ENCODE measurements at places on chromosomes 13 and 19. TPM values are rescaled to one million over a fixed set of nuclear protein-coding genes. Genes with fewer than 3 reads are reported as not detected.

The APLP1 gene
- 20.4 TPM for total RNA-seq

The SYDE1 gene
- total RNA-seq = 104 TPM

The LRRC63 gene
- not detected for total RNA-seq

- no peak for DNase-seq
Measured at GRCh38 chr13:113176280-113176679, 17.8 kb downstream of the PROZ start.

GRCh38 chr13:27654816-27655215, 33.1 kb downstream of the POLR1D start:
- no peak for DNase-seq
